ENCODE measurements at places on chromosomes 6 and 20. TPM values are rescaled to one million over a fixed set of nuclear protein-coding genes. Genes with fewer than 3 reads are reported as not detected.

DNA sequence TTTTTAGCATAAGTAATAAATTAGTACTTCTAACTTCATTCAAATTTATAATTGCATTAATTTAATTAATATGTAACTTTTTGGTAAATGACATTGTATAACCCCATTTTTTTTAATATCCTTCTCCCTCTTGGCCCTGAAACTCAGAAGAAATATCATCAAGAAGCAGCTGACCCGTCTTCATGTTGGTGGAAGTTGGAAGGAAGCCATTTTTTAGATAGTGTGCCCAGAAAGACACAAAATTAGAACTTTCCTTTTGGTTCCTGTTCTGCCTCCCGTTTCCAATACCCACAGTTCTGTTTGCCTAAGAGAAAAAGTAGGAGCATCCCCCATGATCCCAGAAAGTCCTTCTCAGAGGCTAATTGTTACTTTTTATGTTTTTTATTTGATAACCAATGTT is 65.5 kb downstream of the PLCB4 start:
- H3K36me3 ChIP-seq: no peaks in the 10 kb centered on the region
- H3K4me3 ChIP-seq: no peak overlapping the region
- H3K27ac ChIP-seq: no peak overlapping the region
- H3K27me3 ChIP-seq: no peaks in the 10 kb centered on the region

GRCh38 chr6:137904822-137905617 is 38.0 kb downstream of the TNFAIP3 start:
- no peak for DNase-seq
- no peak overlapping the region for H3K27ac ChIP-seq
- no peaks in the 10 kb centered on the region for H3K36me3 ChIP-seq
- no peaks in the 10 kb centered on the region for H3K27me3 ChIP-seq
- H3K4me1 ChIP-seq: no peaks in the 10 kb centered on the region

GRCh38 chr20:46014517-46015396 is 6.0 kb downstream of the MMP9 start:
- no peak overlapping the region for H3K4me3 ChIP-seq
- peaks cover 4% of the 10 kb centered on the region for H3K4me1 ChIP-seq
- H3K27me3 ChIP-seq: peaks cover 38% of the 10 kb centered on the region
- no peaks in the 10 kb centered on the region for H3K36me3 ChIP-seq

DNA sequence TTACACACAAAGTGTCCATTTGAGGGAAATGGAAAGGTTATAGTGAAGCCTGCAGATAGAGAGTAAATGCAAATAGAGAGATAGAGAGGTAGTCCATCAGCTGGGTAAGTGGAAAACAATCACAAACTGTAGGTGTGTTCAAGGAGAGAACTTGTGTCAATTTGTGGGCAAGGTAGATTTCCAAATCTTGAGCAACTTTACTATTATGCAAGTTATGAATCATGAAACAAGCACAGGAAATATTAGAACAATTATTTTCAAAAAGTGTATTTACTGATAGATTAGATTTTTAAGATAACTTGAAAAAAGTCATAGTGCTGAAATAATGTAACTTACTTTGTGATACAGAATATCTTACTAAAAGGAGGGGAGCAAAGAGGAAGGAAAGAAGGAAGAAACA is 792.9 kb downstream of the EYS start:
- no peak for DNase-seq
- H3K4me3 ChIP-seq: no peak overlapping the region
- no peaks in the 10 kb centered on the region for H3K36me3 ChIP-seq
- H3K4me1 ChIP-seq: no peaks in the 10 kb centered on the region
- no peak overlapping the region for H3K27ac ChIP-seq
- H3K27me3 ChIP-seq: no peaks in the 10 kb centered on the region

- no peaks in the 10 kb centered on the region for H3K27me3 ChIP-seq
- no peaks in the 10 kb centered on the region for H3K36me3 ChIP-seq
- H3K4me1 ChIP-seq: no peaks in the 10 kb centered on the region
- H3K27ac ChIP-seq: no peak overlapping the region
- no peak overlapping the region for H3K4me3 ChIP-seq
These were observed 30.9 kb upstream of the AVP start for GRCh38 chr20:3115190-3116107.

- no peaks in the 10 kb centered on the region for H3K4me1 ChIP-seq
- H3K27me3 ChIP-seq: no peaks in the 10 kb centered on the region
- H3K27ac ChIP-seq: no peak overlapping the region
- H3K36me3 ChIP-seq: no peaks in the 10 kb centered on the region
These were observed 43.3 kb downstream of the SLC13A3 start for GRCh38 chr20:46607849-46608497.

DNA sequence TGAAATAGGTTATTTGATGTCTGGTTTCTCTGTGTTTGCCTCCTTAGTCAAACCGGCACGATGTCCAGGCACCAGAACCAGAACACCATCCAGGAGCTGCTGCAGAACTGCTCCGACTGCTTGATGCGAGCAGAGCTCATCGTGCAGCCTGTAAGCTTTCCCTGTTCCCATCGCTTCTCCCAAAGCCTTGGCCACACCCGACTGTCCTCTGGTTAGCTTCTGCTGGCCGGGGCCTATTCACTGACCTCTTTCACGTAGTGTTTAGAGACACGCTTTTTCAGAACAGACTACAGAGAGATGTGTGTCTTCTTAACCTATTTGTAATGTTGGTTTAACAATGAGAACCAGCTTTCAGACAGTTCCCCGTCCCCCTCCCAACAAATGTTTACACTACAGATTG is 14.2 kb downstream of the DSP start:
- no peaks in the 10 kb centered on the region for H3K36me3 ChIP-seq
- H3K27ac ChIP-seq: no peak overlapping the region
- no peaks in the 10 kb centered on the region for H3K4me1 ChIP-seq
- DNase-seq: no peak
- no peaks in the 10 kb centered on the region for H3K27me3 ChIP-seq
- H3K4me3 ChIP-seq: no peak overlapping the region

The ALDH8A1 gene
- total RNA-seq: 0.53 TPM

DNA sequence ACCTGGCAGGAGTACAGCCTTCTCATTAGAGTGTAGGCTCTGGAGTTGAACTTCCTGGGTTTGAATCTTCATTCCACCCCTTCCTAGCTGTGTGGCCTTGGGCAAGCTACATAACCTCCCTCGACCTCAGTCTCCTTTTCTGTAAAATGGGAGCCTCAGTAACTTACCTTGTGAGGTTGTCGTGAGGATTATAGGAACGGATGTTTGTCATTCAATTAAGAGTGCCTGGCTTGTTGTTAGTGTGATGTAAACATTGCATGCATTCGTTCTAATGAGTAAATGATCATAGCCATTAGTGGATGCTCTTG is 45.2 kb downstream of the TOX2 start:
- DNase-seq: no peak
- no peak overlapping the region for H3K27ac ChIP-seq
- H3K4me1 ChIP-seq: no peaks in the 10 kb centered on the region
- no peaks in the 10 kb centered on the region for H3K36me3 ChIP-seq

The NPEPL1 gene
- total RNA-seq: 20.6 TPM

The TINAG gene
- total RNA-seq: 25.1 TPM

GRCh38 chr6:37523412-37523811 is 23.7 kb upstream of the CCDC167 start:
- H3K4me1 ChIP-seq: no peaks in the 10 kb centered on the region
- H3K27me3 ChIP-seq: no peaks in the 10 kb centered on the region
- H3K4me3 ChIP-seq: no peak overlapping the region
- no peak for DNase-seq
- no peaks in the 10 kb centered on the region for H3K36me3 ChIP-seq

Measured in colonic mucosa (tissue), 4 donors.